Activated naive CD4-positive, alpha-beta T cell treated with anti-CD3 and anti-CD28 coated beads, Interleukin-2, amount 50 U/mL, for 72 hours (primary cell): ENCODE measurements at places on chromosomes 12 and 14. TPM values are rescaled to one million over a fixed set of nuclear protein-coding genes. Genes with fewer than 3 reads are reported as not detected.

Gene CD27
- 162 TPM for total RNA-seq

Gene PSMD9
- 65.0 TPM for total RNA-seq

Gene SRSF5
- total RNA-seq: 364 TPM

Gene CIT
- 83.4 TPM for total RNA-seq

Gene HOTAIR
- total RNA-seq: not detected

Gene INSM2
- 0.08 TPM for total RNA-seq

Gene KRT73
- total RNA-seq: 4.9 TPM

Gene VWF
- not detected for total RNA-seq

Gene NTS
- total RNA-seq: not detected

Gene RASSF9
- not detected for total RNA-seq

Gene FLRT2
- not detected for total RNA-seq

Gene TESPA1
- 95.8 TPM for total RNA-seq

Gene OTX2
- not detected for total RNA-seq

Gene PPP4R3A
- total RNA-seq: 103 TPM

Gene KLRB1
- total RNA-seq: 0.46 TPM

Gene ACSS3
- not detected for total RNA-seq

Gene IAPP
- total RNA-seq: not detected

Gene KLRG1
- total RNA-seq: 2.7 TPM

Gene FGD6
- total RNA-seq: 1.4 TPM

Gene GUCY2C
- not detected for total RNA-seq

Gene GRIP1
- total RNA-seq: 0.82 TPM

Gene AQP2
- total RNA-seq: not detected

Gene MIPOL1
- total RNA-seq: not detected

Gene RFX4
- total RNA-seq: not detected

Gene REM2
- total RNA-seq: 1.1 TPM

Gene TAS2R42
- not detected for total RNA-seq

Gene ZFHX2
- total RNA-seq: 1.1 TPM

Gene CISTR
- total RNA-seq: not detected

Gene PRKAB1
- 18.2 TPM for total RNA-seq

Gene OR6C2
- not detected for total RNA-seq

Gene GLI1
- 0.49 TPM for total RNA-seq

Gene IL22
- 8.4 TPM for total RNA-seq

Gene IFNG-AS1
- 1.9 TPM for total RNA-seq

Gene KRT80
- not detected for total RNA-seq

Gene PTPRO
- total RNA-seq: 0.77 TPM

Gene DLK1
- total RNA-seq: not detected

Gene TRHDE
- not detected for total RNA-seq

Gene TEX52
- 0.43 TPM for total RNA-seq

Gene MMP14
- total RNA-seq: 2.2 TPM

Gene RIMBP2
- not detected for total RNA-seq

Gene KRT82
- not detected for total RNA-seq

Gene RBP5
- not detected for total RNA-seq

Gene SSTR1
- not detected for total RNA-seq

Gene CD163L1
- not detected for total RNA-seq

Gene KRT3
- not detected for total RNA-seq

Gene HVCN1
- total RNA-seq: 6.3 TPM

Gene NOS1
- 0.07 TPM for total RNA-seq

Gene SUPT16H
- total RNA-seq: 172 TPM

Gene APOF
- total RNA-seq: not detected

Gene ALG10
- 21.8 TPM for total RNA-seq
